Thoracic aorta endothelial cell (primary cell): ENCODE measurements at places on chromosomes 6 and 20. TPM values are rescaled to one million over a fixed set of nuclear protein-coding genes. Genes with fewer than 3 reads are reported as not detected.

Gene MCHR2
- total RNA-seq, result not detected in 2 replicates

Gene NDRG3
- total RNA-seq, result 22.9 and 30.2 TPM in 2 replicates

Gene SLC44A4
- 0.13 and 0.65 TPM in 2 replicates for total RNA-seq

Gene NOTCH4
- 32.6 and 103 TPM in 2 replicates for total RNA-seq

Gene HLA-DQA1
- not detected in 2 replicates for total RNA-seq

Gene ZBP1
- not detected in 2 replicates for total RNA-seq

Gene FOXP4
- total RNA-seq, result 4.7 and 9.0 TPM in 2 replicates
